ENCODE measurements at places on chromosomes 7 and 10.
A peak's percentile ranks its signal among the peaks of the same experiment; 100 is the strongest.

GRCh38 chr10:15210521-15210920, 42.0 kb upstream of the NMT2 start:
- DNase-seq: no peak

DNA sequence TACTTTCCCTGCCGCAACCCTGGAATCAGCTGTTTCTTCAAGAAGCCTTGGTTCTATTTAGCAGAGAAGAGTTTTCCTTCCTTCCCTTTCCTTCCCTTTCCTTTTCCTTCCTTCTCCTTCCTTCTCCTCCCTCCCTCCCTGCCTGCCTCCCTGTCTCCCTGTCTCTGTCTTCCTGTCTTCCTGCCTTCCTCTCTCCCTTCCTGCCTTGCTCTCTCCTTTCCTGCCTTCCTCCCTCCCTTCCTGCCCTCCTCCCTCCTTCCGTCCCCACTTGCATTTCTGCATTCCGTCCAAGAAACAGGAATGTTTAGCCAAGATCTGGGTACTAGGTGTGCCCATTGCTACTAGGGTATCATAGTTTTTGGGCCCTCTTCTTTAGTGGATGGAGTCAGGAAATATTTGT, 21.9 kb downstream of the SND1 start:
- DNase-seq: no peak

DNA sequence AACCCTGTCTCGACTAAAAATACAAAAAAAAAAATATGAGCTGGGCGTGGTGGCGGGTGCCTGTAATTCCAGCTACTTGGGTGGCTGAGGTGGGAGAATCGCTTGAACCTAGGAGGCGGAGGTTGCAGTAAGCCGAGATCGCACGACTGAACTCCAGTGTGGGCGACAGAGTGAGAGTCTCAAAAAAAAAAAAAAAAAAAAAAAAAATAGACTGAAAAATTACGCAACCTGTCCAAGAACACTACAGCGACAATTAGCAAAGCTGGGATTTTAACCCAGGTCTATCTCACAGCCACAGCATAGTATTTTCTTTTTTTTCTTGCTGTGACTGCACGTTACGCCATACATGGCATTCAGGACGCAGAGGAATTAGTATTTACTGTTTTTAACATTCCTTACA, 1.1 kb upstream of the RABGEF1 start:
- DNase-seq: no peak

- DNase-seq: peak; percentile 29
Measured at GRCh38 chr7:129923709-129924108, 29.1 kb downstream of the UBE2H start.

DNA sequence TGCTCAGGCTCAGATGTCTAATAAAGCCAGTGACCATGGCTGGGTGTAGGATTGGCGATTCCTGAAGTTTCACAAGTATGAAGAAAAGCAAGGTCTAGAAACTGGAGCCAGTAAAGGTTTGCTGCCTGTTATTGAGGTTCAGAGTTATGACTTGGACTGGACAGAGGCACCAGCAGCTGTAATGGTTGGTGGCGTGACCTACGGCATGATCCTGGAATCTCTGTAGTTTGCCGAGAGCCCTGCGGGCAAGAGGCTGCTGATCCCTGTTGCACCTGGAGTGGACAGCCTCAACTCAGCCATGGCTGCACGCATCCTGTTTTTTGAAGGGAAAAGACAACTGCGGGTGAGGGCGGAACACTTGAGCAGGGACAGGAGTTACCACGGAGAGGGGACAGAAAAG, 22.4 kb upstream of the SNX13 start:
- no peak for DNase-seq

- no peak for DNase-seq
Measured at GRCh38 chr7:110867771-110868170, 223.2 kb upstream of the LRRN3 start.

- no peak for DNase-seq
Measured at GRCh38 chr10:97321804-97322190, 2.7 kb downstream of the FRAT1 start.

- DNase-seq: no peak
Measured at GRCh38 chr10:6173203-6173602, 29.5 kb upstream of the PFKFB3 start.

GRCh38 chr7:73549176-73549575, 8.3 kb downstream of the BCL7B start:
- no peak for DNase-seq

- no peak for DNase-seq
Measured at GRCh38 chr10:59825932-59826331, 72.7 kb upstream of the MRLN start.

GRCh38 chr7:116271161-116271913, 61.0 kb downstream of the TES start:
- peak; percentile 51 for DNase-seq

GRCh38 chr7:11376529-11376928, 402.9 kb downstream of the PHF14 start:
- DNase-seq: no peak

- DNase-seq: no peak
Measured at GRCh38 chr7:75616421-75617167, 122.1 kb downstream of the HIP1 start.

GRCh38 chr7:37796138-37796775, 52.1 kb upstream of the NME8 start:
- no peak for DNase-seq

DNA sequence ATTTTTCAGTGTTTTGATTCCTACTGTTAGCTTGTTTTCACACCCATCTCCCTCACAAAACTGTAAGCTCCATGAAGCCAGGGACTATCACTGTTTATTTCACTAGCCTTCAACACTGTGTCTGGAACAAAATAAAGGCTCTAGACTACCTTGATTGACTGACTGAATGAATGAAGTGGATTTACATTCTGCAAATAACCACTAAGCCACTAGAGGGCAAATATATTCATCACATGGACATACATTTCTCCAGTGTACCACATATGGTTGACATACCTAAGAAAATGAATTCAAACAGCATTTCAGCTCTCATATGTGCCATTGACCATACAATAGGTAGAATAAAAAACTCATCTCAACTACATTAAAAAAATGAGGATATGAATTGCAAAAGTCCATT, 185.9 kb downstream of the RAB11FIP2 start:
- DNase-seq: no peak

DNA sequence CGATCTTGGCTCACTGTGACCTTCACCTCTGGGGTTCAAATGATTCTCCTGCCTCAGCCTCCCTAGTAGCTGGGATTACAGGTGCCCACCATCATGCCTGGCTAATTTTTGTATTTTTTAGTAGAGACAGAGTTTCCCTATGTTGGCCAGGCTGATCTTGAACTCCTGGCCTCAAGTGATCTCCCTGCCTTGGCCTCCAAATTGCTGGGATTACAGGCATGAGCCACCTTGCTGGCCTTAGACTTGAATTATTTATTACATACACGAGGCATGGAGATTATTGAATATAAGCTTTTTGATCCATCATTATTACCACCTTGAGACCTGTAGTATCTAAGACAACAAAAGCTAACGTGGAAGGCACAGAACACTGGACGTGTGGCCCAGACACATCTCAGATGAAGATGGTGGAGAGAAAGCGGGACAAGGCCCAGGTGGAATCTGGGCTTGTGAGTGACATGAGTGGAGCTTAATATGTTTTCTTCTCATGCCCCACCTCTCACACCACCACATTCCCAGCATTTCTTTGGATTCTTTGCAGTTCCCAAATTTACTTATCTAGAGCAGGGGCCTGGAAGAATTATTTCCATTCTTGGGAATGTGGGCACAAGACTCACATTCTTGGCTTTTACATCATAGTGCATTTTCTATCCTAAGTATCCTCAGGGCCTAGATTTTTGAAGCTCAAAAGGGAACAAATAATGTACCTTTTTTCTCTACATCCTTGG, 76.6 kb downstream of the SUGCT start:
- no peak for DNase-seq

DNA sequence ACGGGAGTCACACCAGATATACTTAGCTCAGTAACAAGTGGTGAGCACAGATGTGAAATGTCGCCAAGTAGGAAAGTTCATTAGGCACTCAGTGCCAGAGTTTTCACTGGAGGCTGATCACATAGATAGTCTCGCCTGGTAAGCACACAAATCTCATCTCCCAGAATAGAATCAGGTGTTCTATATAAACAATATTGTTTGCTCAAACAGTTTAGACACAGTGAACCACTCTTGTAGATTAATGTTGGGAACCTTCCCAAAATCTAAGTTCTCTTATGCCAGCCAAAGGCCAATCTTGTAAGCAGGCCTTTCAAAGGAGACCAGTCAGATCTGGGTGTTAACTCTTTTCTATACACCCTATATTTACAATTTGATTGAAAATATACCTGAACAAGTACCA, 716.5 kb upstream of the GRM3 start:
- no peak for DNase-seq

- no peak for DNase-seq
Measured at GRCh38 chr10:31274310-31274709, 44.7 kb upstream of the ZEB1 start.

DNA sequence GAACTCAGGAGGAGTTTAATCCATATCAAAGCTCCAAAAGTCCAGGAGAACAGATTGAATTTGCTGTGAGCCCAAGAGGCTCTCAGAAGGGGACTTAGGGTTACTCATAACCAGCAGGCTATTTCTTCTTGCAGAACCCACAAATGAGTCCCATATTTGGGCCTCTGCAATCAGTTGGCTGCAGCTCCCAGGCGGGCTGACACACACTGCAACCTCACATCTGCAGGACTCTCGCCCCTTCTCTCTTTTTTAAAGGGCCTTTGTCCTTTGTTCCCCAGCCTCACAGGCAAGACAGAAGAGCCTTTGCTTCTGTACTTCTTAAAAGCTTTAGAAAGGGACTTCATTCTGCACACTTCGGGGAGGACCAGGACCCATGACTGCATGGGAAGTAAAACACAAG, 26.7 kb downstream of the CREB3L2 start:
- no peak for DNase-seq

DNA sequence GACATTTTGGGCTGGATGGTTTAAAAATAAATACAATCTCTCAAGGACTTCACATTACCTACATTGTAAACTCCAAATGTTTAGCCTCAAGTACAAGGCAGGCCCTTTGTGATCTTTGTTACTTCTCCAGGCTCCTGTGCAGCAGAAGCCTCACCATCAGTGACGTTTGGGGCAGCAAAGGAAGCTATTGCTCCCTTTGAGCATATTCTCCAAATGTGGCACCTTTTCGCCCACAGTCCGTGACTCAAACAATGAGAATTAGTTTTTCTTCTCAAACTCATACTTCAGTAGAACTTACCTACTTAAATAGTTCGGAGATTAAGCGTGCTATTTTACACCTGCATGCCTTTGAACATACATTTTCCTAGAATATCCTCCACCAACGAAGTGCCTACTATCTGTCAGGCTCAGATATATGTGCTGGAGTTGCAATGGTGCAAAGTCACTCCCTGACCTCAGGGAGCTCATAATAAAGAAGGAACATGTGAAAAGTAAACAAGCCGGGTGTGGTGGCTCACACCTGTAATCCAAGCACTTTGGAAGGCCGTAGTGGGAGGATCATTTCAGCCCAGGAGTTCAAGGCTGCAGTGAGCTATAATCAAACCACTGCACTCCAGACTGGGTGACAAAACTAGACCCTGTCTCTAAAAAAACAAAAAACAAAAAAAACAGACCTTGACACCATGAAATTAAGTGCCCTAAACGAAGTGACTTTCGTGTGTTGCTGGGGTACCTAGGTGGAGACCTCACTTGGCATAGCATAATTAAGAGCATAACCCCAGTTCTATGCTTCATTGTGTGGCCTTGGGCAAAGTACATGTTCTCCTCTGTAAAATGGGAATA, 1.2 kb upstream of the ABCF2 start:
- no peak for DNase-seq

- DNase-seq: no peak
Measured at GRCh38 chr7:143223784-143224183, 1.9 kb downstream of the TAS2R40 start.

GRCh38 chr7:4682621-4683042, 537 bp downstream of the FOXK1 start:
- DNase-seq: no peak

GRCh38 chr7:2383543-2384274, 19.7 kb upstream of the CHST12 start:
- no peak for DNase-seq

- no peak for DNase-seq
Measured at GRCh38 chr7:26182283-26182682, 18.3 kb downstream of the HNRNPA2B1 start.

GRCh38 chr10:77726732-77727131, 89.1 kb upstream of the KCNMA1 start:
- DNase-seq: no peak

GRCh38 chr10:108412323-108412722, 1247.8 kb upstream of the SORCS1 start:
- DNase-seq: no peak

DNA sequence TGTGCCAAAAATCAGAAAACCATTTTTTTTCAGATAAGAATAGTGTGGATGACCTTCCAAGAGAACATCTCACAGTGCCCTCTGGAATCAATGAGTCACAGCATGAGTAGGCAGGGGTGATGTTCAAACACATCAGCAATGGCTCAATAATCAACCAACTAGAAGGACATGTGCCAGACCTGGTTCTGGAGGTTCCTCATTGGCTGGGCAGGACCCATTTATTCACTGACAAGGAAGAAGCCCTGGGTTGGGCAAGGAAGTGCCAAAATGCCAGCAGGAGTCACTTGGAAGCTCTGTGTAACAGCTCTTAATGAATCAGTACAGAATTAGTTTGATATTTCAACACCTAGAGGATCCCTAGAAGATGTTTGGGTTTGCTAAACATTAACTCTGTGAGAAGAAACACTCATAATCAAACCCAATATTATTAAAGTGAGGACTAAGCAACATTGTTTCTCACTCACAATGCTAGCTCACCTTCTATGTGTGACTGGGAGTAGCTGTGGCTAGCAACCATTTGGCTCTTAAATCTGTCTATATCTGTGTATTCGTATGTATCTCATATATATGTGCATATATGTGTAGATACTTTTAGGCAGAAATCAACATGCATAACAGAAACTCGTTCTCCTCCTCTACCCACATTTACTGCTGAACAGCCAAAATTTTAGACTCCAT, 72.3 kb upstream of the APBB1IP start:
- DNase-seq: no peak

GRCh38 chr7:42460933-42461332, 223.9 kb upstream of the GLI3 start:
- no peak for DNase-seq

- DNase-seq: no peak
Measured at GRCh38 chr10:112221545-112221944, 38.0 kb upstream of the GPAM start.

DNA sequence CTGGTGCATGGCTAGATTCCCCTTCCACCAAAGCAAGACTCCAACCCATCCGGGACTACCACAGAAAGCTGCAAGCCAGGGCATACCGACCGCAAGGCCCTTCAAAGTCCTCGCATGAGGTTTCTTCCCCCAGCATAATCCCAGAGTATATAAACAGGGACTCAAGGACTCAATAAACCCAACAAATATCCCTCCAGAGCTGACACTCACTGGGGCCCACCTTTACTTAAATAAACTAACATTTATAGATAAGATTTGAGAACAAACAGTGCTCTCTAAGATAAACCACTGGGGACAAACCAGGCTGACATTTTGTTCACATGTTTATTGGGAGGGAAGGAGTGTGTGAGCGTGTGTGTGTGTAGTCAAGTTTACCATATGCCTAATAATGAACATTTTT, 138.2 kb downstream of the ADAM12 start:
- DNase-seq: no peak

GRCh38 chr10:28890121-28890950, 213.0 kb downstream of the BAMBI start:
- DNase-seq: no peak
